Activated CD4-positive, CD25-positive, alpha-beta regulatory T cell (primary cell): ENCODE measurements at places on chromosomes 7 and 10.

- no peak for DNase-seq
These were observed 115.2 kb upstream of the RAB18 start for GRCh38 chr10:27388761-27389399.

DNA sequence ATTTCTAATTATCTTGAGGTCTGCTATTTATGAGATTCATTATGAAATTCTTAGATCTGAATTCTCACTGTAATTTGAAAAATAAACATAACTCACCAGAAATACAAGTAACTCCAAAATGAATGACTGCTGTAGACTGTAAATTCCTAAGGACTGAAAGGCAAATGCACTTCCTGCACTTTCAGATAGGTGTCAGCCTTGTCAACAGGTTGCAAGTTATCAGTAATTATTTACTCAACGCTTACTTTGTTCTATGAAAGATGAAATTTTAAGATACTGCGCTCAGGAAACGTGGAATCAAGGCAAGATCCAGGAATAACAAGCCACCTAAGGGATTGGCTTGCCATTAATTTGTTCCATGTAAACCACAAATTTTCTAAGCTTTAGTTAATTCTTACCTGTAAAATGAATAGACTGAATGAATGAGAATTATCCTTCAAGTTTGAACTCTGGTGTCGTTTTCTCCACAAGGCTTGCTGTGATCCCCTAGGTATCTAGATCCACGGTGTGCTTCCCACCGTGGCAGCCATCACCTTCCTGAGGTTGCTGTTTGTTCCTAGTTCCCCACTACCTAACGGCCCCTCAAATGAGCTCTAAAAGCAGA, 12.6 kb downstream of the DHX32 start:
- no peak for DNase-seq

- no peak for DNase-seq
These were observed 122.7 kb upstream of the PDSS1 start for GRCh38 chr10:26574783-26575182.

- DNase-seq, result no peak
These were observed 27.7 kb downstream of the MMRN2 start for GRCh38 chr10:86929468-86930380.

DNA sequence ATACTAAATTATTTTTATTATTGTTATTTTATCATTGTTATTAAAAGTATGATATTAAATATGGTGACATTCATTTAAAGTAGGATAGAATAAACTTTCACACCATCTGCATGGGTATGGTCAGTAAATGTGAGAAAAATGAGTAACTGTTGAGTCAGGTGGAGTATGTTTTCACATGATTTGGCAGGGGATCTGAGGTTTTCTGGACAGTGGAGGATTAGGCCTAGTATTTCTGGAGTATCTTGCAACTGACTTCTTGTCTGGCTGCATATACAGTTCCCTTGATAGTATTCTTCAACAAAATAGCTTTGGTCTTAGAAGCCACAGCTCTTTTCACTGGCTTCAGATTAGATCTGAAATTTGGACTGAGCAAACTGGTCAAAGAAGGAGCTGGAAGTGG, 54.5 kb downstream of the GBF1 start:
- DNase-seq, result no peak

- no peak for DNase-seq
These were observed 12.7 kb downstream of the TAS2R38 start for GRCh38 chr7:141960687-141961422.

GRCh38 chr7:2405601-2406345, 2.4 kb downstream of the CHST12 start:
- DNase-seq, result no peak

DNA sequence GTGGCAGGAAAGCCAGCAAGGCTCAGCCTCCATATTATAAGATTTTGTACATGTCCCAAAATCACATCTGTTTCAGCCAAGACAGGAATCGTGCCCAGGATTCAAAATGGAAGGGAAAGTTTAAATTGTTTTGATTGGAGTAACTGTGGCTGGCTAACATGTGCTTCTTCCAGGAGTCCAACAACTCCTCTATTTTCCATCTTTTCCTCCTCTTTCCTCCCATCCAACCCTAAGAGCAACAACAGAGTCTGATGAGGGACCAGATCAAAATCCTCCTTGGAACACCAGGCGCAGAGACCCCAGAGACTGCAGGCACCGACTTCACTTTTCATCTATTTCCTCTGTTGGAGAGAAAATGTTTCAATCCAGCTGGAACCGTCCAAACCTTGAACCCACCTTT, 36.0 kb upstream of the SVIL start:
- no peak for DNase-seq

DNA sequence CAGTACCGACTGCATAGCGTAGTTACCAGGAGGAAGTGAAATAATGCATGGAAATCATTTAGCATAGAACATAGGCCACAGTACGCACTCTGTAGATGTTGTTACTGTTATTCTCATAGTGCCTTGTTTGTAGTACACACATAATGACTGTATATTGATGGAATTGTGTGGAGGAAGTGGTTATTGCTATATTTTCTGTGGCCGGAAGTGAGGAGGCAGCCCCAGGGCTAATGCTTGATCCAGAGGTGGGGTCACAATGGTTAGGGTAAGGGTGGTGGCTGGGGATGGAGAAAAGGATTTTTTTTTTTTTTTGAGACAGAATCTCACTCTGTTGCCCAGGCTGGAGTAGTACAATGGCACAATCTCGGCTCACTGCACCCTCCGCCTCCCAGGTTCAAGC, 4.5 kb upstream of the MGAM start:
- DNase-seq, result no peak

DNA sequence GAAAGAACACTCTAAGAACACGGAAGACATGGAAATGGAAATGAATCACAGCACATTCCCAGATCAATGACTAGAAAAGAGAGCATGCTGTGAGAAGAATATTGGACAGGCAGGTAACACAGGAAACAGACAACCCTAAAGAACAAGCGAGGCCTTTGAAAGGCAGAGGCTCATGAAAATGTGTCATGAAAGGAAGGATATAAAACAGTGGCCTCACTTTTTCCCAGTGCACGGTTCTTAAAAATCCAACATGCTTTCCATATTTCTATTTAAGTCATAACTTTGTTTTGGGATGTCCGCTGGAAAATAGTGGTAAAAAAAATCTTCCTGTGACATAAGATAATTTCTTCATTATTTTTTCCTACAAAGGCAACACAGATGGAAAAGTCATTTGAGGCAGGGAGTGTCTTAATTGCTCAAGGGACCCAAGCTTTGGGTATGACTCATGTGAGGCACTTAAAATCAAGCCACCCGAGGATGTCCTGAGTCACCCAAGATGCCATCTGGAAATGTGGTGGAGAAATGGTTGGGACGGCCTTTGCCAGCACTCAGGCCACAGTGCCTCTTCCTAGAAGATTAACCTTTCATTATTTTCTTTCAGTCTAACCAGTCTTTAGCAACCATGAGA, 17.0 kb downstream of the ITIH5 start:
- DNase-seq, result no peak
